ENCODE measurements at places on chromosomes 16 and 17.

GRCh38 chr16:87420026-87421002, 28.2 kb downstream of the MAP1LC3B start:
- no peak for DNase-seq

- no peak for DNase-seq
These were observed 124.2 kb downstream of the TMEM132E start for GRCh38 chr17:34703533-34703932.

DNA sequence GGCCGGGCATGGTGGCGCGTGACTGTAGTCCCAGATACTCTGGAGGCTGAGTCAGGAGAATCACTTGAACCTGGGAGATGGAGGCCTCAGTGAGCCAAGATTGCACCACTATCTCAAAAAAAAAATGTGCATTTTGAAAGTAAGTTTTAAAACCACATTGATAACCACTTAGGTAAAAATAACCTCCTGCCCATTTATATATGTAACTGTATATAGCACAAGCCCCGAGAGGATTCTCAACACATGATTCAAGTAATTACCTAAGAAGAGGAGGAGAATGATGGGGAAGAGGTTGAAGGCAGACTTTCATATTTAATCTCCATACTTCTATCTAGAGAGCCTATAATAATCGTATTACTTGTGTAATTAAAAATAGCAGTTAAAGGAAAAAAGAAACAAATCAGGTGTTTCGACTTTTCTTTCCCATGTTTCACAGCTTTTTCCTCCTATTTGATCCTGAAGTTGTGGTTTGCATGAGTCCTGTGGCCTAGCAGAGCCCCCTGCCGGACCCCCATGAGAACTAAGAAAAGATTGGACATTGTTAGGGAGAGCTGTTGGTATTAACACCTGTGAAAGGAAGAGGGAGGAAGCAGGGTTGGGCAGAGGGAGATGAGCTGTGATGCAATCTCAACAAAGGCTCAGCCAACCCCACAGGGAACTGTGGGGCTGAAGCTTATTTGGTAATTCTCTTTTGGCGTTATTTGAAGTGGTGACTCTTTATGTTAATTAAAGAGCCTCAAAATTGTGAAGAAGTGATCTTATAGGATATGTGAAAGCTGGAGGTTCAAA, 22.1 kb downstream of the PMFBP1 start:
- DNase-seq, result no peak

GRCh38 chr17:50898369-50899004, 32.3 kb upstream of the TOB1 start:
- no peak for DNase-seq

DNA sequence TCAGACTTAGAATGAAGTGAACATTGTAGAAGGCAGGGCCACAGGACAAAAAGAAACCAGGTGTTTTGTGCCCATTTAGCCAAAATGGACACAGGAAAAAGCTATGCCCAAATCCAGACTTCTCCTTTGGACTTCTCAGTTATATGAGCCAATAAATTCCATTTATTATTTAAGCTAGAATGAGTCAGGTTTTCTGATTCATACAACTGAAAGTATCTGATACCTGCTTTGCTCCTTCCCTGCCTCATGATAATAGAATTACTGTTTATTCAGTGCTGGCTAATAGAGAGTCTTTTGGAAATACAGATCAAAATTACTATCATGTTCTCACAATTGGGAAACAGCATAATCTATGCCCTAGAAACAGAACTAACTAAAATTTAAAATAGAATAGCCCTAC, 8.7 kb upstream of the CPD start:
- no peak for DNase-seq

DNA sequence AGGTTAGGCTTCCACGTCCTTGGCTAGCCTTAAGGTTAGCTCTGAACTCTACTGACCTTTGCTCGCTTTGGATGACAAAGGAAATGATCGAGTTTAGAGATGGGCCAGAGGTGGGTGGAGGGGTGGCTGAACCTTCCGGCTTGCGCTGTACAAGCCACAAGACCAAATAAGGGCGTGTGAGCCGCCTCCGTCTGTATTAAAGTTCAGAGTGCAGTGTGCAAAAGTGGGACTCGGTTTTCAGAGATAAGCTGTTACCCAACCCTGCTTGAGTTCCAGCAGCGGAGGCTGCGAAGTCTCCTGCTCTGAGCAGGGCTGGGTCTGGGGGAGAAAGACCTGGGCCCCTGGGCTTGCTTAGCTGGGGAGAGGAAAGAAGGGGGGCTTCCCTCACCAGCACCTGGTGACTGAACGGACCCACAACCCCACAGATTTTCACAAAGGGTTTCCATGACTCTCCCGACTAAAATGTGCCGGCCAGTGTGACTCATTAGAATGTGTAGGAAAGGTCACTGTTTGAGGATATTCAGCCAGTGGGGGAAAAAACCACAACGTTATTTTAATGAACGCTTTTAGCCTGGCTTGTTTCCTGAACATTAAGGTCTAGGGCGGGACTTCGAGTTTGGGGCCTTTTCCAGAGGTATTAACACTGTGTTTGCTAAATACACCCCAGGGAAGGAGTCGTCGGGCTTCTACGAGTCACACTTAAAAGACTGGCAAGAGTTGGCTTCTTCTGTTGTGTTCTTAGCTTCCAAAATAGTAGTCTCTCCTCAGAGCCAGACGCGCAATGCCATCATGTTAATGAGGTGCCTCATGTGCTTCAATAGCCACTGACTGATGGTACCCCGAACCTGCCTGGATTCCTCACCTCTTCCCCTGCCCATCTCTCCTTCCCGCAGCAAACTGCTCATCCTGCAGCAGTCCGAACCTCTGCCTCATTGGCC, 67.0 kb downstream of the CENPV start:
- DNase-seq, result no peak

GRCh38 chr16:84373907-84374489, 5.7 kb downstream of the ATP2C2 start:
- no peak for DNase-seq

GRCh38 chr17:80032614-80033171, 3.0 kb downstream of the TBC1D16 start:
- no peak for DNase-seq

DNA sequence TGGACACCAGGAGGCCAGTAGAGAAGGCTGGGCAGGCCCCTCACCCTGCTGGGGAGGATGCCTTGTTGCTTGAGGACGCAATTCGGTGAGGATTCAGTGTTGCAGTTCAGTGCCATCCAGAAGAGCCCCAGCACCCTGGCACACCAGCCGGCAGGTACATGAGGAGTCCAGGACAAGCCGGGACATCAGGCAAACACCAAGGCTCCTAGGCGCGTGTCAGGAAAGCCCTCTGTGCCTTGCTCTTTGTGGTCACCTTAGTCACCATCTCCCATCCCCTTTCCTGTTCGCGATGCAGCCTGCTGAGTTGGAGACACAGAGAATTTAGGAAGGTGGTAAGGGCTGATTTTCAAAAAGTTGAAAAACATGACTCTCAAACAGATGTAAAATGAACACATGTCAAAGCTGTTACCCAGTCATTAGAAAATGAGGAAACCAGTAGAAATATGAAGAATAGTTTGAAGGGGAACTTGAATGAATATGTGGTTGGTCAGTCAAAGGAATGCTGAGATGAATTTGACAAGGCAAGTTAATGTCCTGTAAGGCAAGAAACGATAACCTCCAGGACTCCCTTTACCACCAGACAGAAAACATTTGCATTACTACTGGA, 2.3 kb upstream of the NCBP3 start:
- no peak for DNase-seq

DNA sequence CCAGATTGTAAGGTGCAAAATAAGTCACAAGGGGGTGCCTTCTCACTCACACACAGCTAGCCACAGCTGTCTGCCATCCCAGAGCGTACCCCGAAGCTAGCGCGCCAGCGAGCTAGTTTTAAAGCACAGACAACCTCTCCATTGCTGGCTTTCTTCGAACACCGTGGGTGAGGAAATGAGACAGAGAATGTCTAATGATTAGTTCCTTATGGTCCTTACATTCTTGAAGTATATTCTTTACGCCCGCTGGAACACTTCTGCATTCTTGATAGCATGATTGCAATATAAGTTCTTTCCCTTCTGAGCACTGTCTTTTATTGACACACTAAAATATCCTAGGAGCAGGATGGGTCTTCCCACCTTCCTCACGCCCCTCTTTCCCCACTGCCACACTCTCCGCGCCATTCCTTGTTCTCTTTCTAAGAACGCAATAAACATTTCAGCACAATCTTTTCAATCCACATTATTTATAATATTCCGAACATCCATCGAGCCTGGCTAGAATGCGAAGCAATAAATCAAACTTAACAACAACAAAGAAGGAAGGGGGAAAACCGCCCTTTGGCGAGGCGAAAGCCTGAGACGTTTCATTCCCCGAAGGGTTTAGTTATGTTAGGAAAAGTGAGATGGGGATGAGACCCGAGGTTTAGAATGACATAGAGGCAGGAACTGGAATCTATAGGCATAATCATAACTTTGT, 251.3 kb downstream of the NTN1 start:
- no peak for DNase-seq

DNA sequence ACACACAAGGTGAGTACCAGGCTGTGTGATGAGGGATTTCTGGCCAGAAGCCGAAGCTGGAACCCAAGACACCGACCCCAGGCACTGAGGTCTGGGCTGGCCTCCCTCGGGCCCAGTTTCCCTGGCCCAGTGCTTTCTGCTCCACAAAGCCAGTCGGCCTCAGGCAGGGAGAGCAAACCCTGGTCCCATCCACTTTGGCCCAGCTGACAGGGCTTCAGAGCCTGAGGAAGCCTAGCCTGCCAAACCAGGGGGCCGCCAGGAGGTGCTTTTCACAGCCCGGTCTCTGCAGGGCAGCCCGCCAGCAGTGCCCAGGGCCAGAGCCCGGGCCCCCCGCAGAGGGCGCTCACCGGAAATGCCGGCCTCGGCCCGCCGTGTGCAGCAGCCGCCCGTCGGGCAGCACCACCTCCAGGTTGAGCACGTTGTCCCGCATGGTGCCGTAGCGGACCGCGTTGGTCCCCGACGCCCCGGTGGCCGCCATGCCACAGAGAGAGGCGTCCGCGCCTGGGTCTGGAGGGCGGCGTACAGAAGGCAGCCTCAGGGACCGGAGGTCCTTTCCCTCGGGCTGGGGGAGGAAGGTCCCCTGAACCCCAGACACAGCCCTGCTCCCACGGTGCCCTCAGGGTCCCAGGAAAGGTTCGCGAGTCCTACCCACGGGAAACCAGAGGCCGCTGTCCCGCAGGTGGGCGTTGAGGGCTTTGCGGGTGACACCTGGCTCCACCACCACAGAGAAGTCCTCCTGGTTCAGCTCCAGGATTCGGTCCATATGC, 2.2 kb downstream of the LDHD start:
- DNase-seq, result no peak

GRCh38 chr16:66256919-66257318, 109.6 kb upstream of the CDH5 start:
- DNase-seq, result no peak

GRCh38 chr17:17533901-17534441, 37.8 kb upstream of the RASD1 start:
- no peak for DNase-seq

DNA sequence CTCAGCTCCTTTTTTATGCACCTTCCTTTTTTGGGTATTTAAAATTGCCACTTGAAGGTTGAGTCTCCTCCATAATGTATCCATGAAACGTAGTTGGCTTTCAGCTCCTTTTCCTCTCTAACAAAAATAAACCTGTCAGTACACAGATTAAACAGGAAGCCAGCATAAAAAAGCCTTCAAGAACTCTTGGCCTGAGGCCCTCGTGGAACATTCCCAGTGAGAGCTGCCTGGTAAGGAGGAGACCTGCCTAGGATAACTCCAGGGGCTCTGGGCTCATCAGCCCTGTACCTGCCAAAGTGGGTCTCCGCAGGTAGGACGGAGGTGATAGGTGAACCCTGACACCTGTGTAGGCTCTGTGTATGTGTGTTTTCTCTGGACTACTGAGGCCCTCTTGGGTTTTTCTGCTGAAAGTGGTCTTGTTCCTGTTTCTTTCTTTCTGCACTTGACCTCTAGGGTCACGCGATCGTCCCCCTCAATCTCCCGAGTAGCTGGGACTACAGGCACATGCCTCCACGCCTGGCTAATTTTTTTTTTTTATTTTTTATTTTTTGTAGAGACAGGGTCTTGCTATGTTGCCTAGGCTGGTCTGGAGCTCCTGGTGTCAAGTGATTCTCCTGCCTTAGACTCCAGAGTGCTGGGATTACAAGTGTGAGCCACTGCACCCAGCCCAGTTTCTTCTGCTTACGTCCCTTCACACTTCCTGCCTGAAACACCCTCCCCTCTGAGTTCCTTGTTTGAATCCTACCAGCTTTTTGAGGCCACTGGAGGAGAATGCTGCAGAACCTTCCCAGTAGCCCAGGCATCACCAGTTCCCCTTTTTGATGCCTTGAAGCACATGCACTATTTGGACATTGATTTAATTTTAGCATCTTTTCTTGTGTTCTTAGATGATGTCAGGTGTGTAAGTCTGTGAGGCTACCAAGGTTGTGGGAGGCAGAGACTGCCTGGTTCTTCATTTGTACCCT, 9.8 kb downstream of the PGS1 start:
- DNase-seq, result no peak

DNA sequence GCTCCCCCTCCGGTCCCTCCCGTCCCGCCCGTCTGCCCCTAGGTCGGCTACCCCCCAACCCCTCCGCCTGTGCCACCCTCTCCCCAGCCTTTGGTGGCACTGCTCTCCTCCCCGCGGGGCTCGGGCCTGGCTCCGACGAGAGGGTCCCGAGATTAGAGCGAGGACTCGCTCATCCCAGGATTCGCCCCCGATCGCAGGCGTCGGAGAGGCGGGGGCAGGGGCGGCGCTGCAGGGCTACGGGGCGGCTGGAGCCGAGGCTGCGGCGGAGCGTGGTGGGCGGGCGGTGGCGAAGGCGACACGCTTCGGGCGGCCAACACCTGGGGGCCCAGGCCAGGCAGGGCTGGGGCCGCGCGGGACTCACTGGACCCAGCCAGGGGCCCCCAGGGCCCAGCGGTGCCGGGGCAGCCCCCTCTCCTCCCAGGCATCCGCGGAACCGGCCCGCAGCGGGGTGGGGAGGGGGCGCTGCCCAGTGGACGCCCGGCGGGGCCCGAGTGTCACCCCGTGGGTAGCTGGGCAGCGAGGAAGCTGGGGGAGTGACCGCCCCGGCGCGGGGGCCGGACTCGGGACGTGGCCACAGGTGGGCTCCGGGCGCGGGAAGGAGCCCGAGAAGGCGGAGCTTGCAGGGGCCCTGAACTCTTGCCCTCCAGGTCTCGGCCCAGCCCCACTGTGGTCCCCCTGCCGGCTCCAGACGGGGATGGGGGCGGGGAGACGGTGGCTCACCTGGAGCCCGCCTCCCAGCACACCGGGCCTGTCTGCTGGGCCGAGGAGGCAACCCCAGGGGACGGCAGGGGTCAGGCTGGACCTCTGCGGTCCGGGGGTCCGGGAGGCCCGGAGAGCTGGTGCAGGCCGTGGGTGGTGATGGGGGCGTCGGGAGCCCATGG, 1.5 kb downstream of the MGAT5B start:
- no peak for DNase-seq

GRCh38 chr16:10601444-10602408, 21.3 kb upstream of the EMP2 start:
- DNase-seq, result no peak

DNA sequence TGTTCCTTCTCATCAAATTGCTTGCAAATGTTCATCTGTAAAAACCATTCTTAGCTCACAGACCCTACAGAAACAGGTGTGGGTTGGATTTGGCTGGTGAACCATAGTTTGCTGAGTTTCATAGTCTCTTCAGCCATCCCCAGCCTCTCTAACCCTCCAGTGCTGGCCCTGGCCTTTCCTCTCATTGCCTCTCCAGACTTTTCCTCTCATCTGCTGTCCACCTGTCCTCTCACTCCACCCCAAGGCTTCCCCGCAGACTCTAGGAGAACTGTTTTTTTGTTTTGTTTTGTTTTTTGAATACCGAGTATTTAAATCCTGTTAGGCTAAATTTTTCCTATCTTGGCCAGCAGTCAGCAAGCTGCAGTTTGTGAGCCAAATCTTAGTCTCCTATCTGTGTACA, 41.1 kb downstream of the MEOX1 start:
- DNase-seq, result no peak

GRCh38 chr17:56026915-56027314, 126.4 kb upstream of the ANKFN1 start:
- DNase-seq, result no peak
